Bronchus fibroblast of lung (primary cell): ENCODE measurements at places on chromosomes 5 and 9. TPM values are rescaled to one million over a fixed set of nuclear protein-coding genes. Genes with fewer than 3 reads are reported as not detected.

The GMCL2 gene
- total RNA-seq, result not detected in 2 replicates

The TMEM215 gene
- total RNA-seq, result not detected in 2 replicates

The FAM169A gene
- total RNA-seq, result 0.89 and 2.5 TPM in 2 replicates

The TMEM252 gene
- total RNA-seq, result not detected in 2 replicates

The C5orf46 gene
- total RNA-seq, result not detected in 2 replicates

The GLRA1 gene
- not detected in 2 replicates for total RNA-seq
